ENCODE measurements at places on chromosomes 4 and X. TPM values are rescaled to one million over a fixed set of nuclear protein-coding genes. Genes with fewer than 3 reads are reported as not detected.

Gene GJB1
- total RNA-seq, result not detected

Gene SSX4B
- total RNA-seq, result not detected

Gene OPHN1
- 2.5 TPM for total RNA-seq

Gene INPP4B
- total RNA-seq, result 25.6 TPM

Gene ARR3
- total RNA-seq, result not detected

Gene EXOC1L
- not detected for total RNA-seq

All from hair follicular keratinocyte (primary cell).